ENCODE measurements at places on chromosomes 6 and 20. TPM values are rescaled to one million over a fixed set of nuclear protein-coding genes. Genes with fewer than 3 reads are reported as not detected.

DNA sequence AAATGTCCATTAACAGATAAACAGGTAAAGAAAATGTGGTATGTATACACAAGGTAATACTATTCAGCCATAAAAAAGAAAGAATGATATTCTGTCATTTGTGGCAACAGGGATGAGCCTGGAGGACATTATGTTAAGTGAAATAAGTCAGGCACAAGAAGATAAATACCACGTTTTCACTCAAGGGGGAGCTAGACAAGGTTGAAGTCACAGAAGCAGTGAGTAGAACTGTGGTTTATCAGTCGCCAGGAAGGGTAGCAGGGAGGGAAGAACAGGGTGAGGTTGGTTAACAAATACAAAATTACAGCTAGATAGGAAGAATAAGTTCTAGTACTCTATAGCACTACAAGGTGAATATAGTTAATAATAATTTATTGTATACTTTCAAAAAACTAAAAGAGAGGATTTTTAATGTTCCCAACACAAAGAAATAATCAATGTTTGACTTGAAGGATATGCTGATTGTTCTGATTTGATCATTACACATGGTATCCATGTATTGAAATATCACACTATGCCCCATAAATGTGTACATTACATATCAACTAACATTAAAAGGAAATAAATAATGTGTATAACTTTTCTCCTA lies 21.1 kb downstream of the RTN4IP1 start:
- DNase-seq, result no peak

GRCh38 chr6:88145298-88145963 lies 20.7 kb downstream of the CNR1 start:
- no peak for DNase-seq

GRCh38 chr20:57622579-57623381 lies 2.6 kb upstream of the ZBP1 start:
- DNase-seq, result peak; percentile 83

DNA sequence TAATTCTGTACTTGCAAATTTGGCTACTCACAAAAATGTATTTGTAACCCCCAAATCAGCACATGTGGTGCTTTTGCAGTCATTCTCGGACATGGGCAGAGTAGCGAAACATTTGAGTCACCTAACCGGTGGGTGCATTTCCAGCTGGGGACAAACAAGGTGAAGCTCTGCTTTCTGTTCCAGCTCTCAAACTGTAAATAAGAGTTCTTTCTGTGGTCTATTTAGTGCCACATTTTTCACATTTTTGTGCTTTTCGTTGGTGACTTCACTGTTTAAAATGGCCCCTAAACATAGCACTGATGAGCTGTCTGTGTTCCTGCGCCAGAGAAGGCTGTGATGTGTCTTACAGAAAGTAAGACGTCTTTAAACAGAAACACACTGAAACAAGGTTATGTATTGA lies 244.5 kb downstream of the CDC5L start:
- no peak for DNase-seq

The STMN3 gene
- 98.0 TPM for total RNA-seq

- DNase-seq, result no peak
These were observed 24.2 kb upstream of the IRF4 start for GRCh38 chr6:367298-367794.

DNA sequence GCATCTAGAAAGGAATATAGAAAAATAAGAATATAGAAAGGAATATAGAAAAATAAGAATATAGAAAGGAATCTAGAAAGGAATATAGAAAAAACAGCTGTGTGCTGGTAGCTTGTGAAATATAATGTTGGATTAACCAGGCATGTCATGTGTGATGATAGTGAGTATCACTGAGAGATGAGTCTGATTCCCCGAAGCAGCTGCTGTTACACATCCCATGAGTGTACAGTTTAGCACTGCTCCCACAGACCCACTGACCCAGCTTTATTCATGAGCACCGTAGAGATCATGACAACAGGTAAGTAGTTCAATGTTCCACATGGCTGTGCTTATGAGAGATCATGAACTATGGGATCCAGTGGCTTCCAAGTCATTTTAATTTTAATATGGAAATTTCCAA lies 64.8 kb downstream of the SLC22A3 start:
- DNase-seq, result no peak

GRCh38 chr6:112235956-112236355 lies 18.4 kb downstream of the LAMA4 start:
- no peak for DNase-seq

DNA sequence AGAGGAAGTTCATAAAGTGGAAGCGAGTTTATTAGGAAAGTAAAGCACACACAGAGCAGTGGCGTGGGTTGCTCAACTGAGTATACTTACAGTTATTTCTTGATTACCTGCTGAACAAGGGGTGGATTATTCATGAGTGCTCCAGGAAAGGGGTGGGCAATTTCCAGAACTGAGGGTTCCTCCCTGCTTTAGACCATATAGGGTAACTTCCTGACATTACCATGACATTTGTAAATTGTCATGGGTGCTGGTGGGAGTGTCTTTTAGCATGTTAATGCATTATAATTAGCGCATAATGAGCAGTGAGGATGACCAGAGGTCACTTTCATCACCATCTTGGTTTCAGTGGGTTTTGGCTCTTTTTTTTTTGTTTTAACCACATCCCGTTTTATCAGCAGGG lies 29.8 kb downstream of the PDYN start:
- DNase-seq, result no peak

- DNase-seq, result no peak
These were observed 307.5 kb downstream of the EYS start for GRCh38 chr6:65399355-65400084.

DNA sequence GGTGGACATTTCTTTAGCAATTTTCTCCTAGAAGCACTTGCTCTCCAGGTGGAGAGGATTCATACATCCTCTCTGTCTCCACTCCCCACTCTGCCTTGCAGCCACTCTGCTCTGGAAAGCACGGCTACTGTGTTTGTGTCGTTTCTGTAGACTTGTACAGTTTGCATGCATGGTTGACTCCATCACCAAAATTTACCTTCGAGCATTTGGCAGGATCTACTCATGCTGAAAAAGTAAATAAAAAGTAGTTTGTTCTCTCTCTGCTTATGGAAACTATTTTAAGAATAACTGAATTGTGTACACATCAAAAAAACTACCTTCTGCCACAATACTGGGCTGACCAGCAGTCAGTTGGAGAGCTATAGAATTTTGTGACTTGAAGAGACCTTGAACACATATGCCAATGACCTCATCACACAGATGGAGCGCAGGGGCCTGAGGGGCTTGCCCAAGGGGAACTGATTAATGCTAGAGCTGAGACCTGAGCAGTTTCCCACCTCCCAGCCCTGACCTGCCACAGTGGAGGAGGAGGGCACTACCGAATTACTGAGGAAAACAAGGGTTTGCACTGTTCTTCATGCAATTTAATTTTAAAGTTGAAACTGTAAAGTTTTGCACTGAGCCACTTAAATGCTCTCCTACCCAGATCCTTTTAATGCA lies 33.7 kb upstream of the FOXQ1 start:
- no peak for DNase-seq

The XKR7 gene
- not detected for total RNA-seq

- DNase-seq, result peak; percentile 48
These were observed 15.7 kb downstream of the NRSN2 start for GRCh38 chr20:362271-363254.

The HLA-DRB5 gene
- not detected for total RNA-seq

DNA sequence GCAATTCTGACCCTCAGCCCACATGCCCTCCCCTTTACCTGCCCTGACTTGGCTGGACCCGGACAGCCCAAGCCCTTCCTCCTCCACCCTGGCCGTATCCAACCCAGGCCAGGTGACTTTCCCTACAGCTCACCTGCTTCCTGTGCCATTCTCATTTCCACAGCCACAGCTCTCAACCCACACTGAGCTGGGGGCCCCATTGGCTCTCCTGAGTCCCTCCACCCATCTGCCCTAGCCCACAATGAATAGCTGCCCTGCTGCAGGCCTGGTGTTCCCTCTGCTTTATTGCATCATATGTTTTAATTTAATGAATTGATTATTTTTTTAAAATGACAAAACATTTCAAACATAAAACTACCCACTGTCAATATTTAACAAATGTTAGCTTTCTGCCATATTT lies 118.5 kb upstream of the BACH2 start:
- DNase-seq, result no peak

- no peak for DNase-seq
These were observed 21.2 kb downstream of the FRMD1 start for GRCh38 chr6:168057836-168058235.

GRCh38 chr6:155100087-155100486 lies 105.0 kb downstream of the TIAM2 start:
- DNase-seq, result peak; percentile 26

DNA sequence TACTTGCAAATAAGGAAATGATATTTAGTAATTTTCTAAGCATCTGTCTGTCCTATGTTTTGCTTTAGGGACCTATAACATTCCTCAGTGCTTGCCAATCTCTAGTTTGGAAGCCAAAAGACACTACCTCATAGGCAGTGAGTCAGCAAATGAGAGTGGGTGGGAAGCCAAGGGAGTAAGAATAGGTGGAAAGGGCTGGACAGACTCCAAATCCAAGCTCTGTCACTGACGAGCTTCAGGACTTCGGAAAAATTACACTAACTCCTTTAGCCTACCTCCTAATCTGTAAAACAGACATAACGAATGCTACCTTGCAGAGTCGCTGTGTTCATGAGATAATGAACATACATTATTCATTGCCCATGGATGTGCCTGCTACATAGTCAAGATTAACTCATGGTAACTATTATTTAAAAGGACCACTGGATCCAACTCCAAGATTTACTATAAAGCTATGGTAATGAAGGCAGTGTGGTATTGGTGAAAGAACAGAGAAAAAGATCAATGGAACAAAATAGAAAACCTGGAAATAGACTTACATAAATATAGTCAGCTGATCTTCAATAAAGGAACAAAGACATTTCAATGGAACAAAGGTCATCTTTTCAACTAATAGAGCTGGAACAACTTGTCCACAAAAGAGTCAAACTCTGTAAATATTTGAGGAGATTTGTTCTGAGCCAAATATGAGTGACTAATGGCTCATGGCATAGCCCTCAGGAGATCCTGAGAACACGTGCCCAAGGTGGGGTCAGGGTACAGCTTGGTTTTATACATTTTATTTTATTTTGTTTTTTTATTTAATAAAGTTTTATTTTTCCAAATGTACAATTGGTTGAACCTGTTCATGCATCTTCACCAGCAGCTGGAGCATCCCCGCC lies 64.1 kb downstream of the FAM50B start:
- DNase-seq, result peak; percentile 81

DNA sequence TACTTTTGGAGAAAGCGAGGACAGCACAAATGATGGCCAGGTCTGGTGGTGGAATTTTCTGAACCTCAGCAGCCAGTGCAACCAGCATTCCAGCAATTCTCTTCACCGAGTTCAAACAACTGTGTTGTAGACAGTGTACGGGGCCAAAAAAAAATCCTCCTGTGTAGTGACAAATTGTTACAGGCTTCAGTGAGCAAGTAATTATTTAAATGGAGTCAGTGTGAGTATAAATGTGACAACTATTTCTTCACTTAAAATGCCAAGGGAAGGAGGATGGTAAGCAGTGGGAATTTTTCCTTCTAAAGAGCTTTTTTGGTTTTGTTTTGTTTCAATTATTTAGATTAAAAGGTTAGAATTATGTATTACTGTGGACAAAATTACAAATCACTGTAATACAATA lies 154.1 kb downstream of the TMEM242 start:
- no peak for DNase-seq

GRCh38 chr20:16576219-16576618 lies 3.0 kb upstream of the KIF16B start:
- DNase-seq, result no peak

The SLC26A8 gene
- not detected for total RNA-seq

- peak; percentile 39 for DNase-seq
These were observed 8.6 kb downstream of the ADAT2 start for GRCh38 chr6:143441680-143442545.

The HAO1 gene
- not detected for total RNA-seq

The TMEM63B gene
- total RNA-seq, result 35.3 TPM

The PRSS16 gene
- total RNA-seq, result 0.33 TPM

DNA sequence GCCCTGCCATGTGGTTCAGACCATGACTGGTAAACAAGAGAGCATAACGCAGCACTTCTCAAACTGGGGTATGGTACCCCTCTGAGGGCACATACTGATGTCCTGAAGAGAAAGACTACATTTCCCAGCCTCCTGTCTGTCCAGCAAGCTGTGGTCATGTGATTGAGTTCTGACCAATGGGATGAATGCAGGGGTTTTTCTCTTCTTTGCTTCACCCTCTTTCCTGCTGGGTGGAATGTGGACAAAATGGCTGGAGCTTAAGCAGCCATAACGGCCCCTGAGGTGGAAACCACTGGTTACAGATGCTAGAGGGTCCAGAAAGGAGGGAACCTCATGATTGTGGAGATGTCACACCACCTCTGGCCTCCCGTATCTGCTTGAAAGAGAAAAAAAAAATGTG lies 19.4 kb upstream of the KCNB1 start:
- no peak for DNase-seq

DNA sequence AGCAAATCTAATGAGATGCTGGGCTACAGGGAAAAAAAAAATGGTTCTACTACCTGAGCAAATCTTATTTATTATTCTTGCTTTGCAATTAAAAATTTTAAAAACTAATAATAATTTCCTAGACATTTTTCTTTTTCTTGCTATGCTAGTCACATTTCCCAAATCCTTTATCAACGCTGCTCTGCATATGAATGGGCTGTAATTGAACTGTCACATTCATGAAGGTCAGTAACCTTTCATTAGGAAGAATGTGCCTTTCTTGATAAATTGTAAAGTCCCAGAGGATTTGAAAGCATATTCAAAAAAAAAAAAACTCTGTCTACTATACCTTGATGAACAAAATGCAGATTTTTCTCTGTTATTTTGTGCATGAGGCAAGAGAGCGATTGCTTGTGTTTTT lies 538.7 kb upstream of the ID4 start:
- no peak for DNase-seq

The NR2E1 gene
- not detected for total RNA-seq

GRCh38 chr6:79847426-79847825 lies 99.9 kb downstream of the ELOVL4 start:
- DNase-seq, result no peak

The PTGIS gene
- total RNA-seq, result 6.2 TPM

The GHRH gene
- total RNA-seq, result not detected

DNA sequence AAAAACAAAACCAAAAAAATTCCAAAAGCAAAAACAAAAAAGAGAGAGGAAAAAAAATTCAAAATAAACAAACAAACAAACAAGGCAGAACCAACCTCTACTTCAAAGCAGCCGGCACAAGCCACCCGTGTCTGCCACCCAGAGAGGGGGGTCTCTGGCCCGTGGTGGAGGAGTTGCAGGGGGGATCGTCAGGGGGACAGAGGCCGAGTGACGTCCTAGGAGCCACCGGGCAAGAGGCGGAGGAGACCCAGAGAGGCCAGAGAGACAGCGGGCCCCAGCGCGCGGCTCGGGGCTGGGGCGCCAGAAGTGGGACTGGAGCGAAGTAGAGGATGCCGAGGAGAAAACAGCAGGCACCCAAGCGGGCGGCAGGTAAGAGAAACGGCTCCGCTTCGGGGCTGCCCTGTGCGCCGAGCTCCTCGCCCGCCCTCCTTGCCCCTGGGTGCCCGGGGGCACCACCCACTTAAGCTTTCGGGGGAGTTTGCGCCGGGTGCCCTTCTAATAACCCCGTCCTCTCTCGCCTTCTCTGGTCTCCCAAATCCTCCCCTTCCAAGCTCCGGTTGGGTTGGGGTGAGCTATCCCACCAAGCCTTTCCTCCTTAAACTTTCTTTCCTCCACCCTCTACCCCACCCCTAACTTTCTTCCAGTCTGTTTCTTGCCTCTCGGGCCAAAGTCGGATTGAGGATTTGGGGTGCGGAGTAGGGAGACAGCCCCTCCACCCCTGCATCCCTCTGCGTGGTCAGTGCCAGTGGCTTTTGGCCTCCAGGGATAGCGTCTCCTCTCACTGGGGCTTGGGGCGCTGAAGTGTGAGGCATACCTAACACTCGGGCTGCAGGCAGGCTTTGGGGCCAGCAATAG lies 1.0 kb downstream of the TSHZ2 start:
- no peak for DNase-seq

The KCNK16 gene
- not detected for total RNA-seq
